NCI-H1694 treated with DMSO at 0.1 percent for 48 hours (cell line): ENCODE measurements at places on chromosomes 3 and 15.
A peak's percentile ranks its signal among the peaks of the same experiment; 100 is the strongest.

DNA sequence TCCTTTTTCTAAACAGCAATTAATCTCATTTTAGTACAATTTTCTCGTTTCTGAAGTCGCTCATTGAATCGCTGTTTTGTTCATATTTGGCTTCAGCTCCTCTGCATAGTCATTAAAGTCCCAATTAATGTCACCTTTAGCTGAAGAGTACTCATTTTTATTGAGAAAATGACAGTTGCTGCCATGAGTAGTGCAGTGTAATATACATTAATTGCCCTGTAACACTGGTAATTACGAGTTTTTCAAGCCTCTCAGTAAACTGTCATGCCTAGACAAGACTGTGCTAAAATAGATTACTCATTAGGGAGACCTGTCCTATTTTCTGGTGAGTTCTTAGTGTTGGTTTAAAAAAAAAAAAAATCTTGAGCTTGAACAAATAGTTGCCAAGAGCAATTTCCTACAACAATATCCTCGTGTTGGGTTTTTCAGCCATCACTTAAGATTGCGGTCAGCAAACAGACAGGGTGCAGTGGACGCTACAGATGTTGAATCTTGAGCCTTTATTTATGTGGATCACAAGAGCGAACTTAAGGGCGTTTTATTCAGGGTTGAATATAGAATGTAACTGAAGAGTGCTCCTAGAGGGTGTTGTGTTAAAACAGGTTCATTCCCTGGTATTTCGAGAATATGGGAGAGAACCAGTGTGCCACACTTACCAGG, 176.0 kb downstream of the CDIN1 start:
- DNase-seq, result peak; percentile 93

GRCh38 chr3:45641756-45642155, 47.2 kb downstream of the LIMD1 start:
- DNase-seq, result no peak

GRCh38 chr3:19348941-19349564, 200.7 kb downstream of the KCNH8 start:
- peak; percentile 2 for DNase-seq

GRCh38 chr3:158649791-158650190, 5.5 kb downstream of the GFM1 start:
- DNase-seq, result no peak

- DNase-seq, result no peak
These were observed 86.6 kb upstream of the ADAMTSL3 start for GRCh38 chr15:83567318-83567717.

DNA sequence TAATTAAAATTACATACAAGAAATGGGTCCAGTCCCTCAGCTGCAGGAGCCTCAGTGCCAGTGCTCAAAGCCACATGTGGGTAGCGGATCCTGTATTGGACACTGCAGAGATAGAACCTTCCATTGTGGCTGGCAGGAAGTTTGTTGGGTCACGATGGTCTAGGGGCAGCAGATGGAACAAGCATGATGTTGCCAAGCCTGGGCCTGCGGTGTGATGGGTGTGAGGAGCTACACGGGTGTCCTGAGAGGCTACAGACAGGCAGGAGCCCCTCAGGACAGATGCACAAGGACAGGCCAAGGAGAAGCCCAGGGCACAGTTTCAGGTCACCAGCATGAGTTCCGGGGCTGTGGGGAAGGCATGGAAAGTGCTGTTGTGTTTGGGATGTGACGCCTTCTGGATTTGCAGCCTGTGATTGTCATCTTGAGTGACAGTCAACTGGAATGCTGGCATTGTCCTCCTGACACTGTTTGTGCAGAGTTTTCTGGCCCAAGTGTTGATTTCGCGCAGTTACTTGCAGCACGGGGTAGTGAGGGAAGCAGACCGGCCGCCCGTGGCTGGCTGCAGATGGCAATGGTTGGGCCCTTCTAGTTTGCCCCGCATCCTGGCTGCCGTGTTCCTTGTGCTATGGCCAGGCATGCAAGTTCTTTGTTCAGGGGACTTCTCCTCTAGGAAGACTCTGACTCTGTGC, 177.1 kb downstream of the NSMCE3 start:
- no peak for DNase-seq

GRCh38 chr3:173510565-173510964, 113.0 kb downstream of the NLGN1 start:
- no peak for DNase-seq

DNA sequence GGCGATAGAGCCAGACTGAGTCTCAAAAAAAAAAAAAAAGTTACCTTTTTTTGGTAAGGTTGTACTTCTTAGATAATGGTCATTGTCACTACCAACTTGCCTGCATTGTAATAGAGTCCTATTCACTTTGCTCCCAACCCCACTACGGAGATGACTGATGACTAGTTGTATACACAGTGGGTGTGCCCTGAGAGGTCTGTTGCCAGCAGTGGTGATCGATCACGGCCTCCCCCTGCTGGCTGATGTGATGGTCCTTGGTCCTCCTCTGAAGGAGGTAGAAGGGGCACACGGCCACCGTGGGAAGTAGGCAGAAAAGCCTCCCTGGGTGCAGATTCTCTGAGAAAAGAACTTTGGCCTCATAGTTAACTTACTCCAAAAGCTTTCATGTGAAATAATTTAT, 10.7 kb downstream of the GCNT3 start:
- DNase-seq, result no peak

DNA sequence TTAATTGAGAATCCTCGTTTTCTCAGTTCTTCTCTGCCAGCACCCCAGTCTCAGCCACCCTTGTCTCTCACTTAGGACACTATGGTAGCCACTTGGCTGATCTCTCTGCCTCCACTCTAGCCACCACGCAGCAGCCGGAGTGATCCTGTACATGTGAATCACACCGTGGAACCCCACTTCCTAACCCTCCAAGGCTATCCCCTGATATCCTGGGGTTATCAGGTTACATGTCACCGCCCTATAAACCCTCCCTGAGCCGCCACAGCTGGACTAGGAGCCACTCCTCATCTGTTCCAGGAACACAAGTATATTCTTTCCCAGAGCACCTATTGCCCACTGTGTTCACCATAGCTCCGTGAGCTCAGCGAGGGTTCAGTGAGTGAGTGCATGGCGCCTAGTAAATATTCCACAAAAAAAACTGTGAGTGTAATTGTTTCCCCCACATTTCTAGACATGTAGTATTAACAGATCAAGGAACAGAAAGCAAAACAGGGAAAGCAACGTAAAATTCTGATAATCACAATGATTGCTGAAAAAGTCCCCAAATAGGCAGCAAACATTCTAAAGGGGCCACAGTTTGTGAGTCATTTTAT, 661 bp upstream of the PARP14 start:
- DNase-seq, result no peak

DNA sequence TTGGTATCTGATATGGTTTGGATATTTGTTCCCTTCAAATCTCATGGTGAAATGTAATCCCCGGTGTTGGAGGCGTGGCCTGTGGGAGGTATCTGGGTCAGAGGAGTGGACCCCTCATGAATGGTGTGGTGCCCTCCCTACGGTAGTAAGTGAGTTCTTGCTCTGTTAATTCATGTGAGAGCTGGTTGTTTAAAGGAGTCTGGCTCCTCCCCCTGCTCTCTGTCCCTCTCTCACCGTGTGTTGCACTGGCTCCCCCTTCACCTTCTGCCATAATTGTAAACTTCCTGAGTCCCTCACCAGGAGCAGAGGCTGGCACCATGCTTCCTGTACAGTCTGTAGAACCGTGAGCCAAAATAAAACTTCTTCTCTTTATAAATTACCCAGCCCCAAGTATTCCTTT, 246.9 kb upstream of the AGTR1 start:
- no peak for DNase-seq

DNA sequence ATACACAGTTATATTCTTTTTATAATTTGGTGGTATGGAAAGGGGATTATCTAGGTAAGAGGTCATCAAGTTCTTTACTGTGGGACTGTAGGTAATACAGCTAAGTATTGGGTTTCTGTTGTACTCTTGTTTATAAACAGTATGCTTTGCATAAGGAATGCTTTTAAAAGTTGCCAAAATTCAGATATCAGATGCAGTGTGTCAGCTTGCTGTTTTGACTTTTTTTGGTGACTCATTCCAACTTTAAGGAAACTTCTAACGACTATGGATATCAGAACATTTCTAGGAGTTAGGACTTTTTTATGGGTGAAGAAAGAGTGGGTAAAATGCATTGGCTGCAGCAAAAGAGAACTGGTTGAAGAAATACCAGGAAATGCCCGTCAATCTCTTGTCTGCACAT, 2.8 kb downstream of the SCAANT1 start:
- DNase-seq, result no peak

DNA sequence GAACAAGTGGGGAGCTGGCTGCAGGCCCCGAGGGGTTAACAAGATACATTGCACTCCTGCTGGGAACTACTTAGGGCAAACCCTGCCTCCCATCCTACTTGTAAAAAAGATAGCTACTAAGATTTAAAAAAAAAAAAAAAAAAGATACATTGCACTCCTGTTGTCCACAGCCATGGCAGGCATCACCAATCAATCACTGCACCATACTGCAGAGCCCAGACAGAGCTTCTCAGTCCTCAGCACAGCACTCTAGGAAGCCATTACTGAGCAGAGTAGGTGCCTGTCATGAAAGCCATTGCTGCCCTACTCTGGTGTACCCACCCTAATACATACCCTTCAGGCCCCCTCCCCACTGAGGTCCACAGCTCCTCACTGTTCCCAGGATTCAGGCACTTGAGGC, 64.8 kb downstream of the RASGRF1 start:
- no peak for DNase-seq

GRCh38 chr15:58760385-58761009, 10.6 kb upstream of the MINDY2 start:
- no peak for DNase-seq

GRCh38 chr3:101812895-101813294, 33.9 kb downstream of the NXPE3 start:
- DNase-seq, result no peak

- DNase-seq, result no peak
These were observed 143.5 kb upstream of the TPM1 start for GRCh38 chr15:62899090-62899493.

DNA sequence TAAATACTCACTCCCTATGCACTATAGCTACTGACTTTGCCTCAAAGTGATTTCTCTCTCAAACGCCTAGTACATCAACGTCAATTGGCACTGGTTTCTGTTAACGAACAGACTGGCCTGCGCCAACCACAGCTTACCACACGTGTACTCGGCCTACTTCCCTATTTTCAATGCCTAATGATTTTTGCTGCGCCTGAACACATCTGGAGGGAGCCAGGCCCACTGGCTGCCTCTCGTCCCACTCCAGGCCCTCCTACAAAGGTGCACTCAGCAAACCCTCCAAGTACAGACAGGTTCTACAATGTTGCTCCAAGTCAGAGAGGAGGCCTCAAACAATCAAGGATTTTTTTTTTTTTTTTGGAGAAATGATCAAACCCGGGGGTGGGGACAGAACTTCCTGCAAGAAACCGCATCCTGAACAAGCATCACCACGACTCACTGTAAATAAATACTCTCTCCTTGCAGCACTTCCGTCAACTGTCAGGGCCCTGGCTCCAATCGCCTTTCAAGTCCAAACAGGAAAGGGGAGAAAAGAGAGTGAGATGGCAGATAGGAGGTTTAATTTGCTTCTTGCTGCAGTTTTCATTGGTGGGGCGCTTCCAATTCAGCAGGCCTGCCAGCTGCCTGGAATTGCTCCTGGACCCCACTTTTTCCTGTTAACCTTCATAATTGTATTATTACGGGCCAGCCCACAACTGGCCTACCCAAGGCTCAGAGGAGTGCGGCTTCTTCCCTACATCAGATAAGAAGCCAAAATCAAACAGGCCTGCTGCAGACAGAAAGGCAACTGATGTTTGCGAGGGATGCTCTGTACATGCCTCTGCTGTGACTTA, 139.3 kb downstream of the FOXP1 start:
- no peak for DNase-seq

DNA sequence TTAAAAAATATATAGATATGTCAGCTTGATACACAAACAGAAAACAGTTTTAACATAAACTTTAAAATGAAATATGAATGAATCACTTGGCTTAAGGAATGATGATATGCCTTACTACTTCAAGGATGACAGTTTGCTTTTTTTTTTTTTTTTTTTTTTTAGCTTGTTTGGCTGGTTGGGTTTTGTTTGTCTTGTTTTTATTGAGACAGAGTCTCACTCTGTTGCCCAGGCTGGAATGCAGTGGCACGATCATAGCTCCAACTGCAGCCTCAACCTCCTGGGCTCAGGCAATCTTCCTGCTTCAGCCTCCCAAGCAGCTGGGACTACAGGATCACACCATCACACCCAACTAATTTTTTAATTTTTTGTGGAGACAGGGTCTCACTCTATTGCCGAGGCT, 14.5 kb downstream of the LRRC2 start:
- DNase-seq, result no peak

- DNase-seq, result no peak
These were observed 26.6 kb downstream of the TMEM45A start for GRCh38 chr3:100518983-100519382.
